ENCODE measurements at places on chromosomes 12 and 14.

DNA sequence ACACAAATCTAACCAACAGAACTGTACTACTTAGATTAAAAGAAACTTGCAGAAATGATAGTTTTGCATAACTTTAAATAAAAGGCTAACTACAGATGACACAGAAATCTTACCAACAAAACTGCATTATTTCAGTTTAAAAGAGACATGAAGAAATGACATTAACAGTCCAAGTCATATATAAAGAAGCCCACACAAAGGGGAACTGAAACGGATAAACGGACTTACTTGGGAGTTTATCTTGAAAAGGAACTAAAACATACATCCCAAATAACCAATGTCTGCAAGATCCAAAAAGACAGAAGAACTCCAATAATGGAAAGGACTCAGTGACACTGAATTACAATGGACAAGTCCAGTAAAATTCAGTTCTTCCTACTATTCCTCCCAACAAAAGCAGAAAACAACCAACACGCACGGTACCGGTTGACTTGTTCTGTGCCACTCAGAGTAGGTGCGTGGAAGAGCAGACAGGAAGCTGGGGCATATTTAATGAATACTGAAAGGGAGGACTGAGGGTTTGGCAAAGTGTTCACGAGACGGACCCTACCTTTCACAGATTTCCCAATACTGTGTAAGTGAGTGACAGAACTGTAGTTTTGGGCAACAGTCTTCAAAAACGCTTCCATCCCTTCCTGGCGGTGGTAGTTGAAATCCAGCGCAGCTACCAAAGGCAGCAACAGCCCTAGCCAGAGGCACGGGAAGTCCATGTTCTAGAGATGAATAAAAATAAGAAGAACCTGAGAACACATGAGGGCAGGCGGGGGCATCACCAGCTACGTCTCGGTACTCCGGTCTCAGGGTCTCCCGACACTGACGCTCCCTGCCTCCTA is 627 bp downstream of the CPM start:
- peak; percentile 4 for DNase-seq

DNA sequence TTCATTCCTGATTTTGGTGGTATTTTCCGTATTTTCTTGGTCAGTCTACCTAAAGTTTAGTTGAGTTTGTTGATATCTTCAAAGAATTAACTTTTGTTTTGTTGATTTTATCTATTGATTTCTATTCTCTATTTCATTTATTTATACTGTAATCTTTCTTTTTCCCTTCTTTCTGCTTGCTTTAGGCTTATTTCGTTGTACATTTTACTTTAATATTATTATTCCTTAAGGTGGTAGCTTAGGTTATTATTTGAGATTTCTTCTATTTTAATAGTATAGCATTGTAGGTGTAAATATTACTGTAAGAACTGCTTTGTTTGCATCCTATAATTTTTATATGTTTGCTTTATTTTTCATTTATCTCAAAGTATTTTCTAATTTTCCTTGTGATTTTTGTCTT is 21.4 kb upstream of the KLRF1 start:
- no peak for DNase-seq

- DNase-seq = no peak
These were observed 295.2 kb downstream of the SLC16A7 start for GRCh38 chr12:59890896-59891579.

DNA sequence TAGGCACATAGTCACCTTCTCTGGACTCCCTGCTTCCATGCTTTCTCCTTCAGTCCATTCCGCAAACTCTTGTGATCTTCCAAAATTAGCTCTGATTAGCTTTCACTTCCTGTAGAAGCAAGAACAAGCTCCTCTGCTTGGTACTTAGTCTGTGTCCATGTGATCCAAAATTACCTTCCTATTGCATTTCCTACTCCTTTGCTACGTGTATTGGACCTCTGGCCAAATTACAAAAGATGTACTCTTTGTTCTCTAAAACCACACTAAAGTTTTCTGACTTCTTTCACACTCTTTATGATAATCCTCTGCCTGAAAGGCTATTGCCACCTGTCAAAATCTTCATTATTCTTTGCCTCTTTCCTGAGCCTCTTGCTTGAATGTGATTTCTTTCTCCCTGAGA is 786 bp upstream of the TSFM start:
- DNase-seq = no peak

DNA sequence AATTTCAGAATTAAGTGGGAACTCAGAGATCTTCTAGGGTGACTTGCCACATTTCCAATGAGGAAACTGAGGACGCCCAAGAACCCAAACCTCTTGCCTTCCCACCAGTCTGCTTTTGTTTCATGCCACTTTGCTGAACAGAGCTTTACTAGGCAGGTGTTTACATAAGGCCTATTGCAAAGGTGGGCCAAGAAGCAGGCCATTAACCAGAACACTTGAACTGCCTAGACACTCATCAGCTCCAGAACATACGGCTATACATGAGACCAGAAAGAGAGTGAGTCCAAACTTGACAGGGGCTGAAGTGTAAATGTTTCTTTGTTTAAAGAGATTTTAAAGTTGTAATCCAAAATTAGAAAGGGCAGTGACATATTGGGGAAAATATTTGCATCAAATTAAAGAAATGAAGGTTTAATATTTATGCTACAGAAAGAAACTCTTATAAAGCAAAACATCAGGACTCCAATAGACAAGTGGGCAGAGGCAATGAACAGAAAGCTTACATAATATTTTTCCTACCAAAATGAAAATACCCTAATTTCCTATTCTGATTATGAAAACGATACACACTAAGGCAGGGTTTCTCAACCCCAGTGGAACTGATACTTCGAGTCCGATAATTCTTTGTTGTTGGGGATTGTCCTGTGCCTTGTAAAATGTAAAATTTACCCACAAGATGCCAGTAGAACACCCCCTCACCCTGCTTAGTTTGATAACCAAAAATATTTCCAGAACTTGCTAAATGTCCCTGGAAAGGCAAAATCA is 11.7 kb downstream of the BATF start:
- no peak for DNase-seq

DNA sequence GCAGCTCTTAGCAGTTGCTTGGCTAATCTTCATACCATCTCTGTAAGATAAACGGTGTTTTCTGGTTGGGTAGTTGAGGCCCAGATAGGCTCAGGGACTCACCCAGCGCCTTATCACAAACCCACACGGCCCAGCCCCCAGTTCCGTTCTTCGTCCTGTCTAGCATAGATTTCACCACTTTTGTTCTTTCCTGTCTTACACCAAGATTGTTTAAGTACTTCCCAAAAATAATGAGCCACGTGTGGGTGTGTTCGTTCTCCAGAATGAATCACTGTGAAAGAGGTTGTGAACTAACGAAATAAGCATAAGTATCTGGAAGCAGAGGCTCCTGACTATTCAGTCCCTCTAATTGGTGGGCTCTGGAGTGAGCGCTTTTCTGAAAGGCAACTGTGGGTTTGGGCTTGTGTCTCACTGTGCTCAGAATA is 21.4 kb downstream of the ACVR1B start:
- peak; percentile 35 for DNase-seq

GRCh38 chr14:57293866-57294837 is 25.4 kb downstream of the AP5M1 start:
- no peak for DNase-seq

GRCh38 chr12:28068467-28068866 is 95.9 kb upstream of the PTHLH start:
- DNase-seq = no peak

GRCh38 chr14:100671906-100672305 is 54.8 kb upstream of the DLK1 start:
- no peak for DNase-seq

DNA sequence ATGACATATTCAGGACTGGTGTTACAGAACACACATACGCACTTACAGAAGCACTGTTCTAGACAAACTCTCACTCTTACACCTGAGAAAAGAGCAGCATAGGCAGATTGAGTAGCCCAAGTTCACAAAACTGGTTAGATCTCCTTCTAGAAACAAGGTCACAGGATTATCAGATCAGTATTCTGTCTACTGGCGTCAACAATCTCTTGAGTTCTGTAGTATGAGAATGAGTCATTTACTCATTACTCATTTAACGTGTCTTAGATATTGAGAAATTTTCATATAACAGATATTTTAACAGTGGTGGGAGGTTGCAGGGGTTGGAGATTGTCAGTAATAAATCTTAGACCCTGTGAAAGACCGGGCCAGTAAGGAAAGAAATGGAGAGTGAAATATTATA is 2.8 kb upstream of the TSPAN8 start:
- no peak for DNase-seq

- no peak for DNase-seq
These were observed 216.5 kb upstream of the RTL1 start for GRCh38 chr14:101119830-101120571.

DNA sequence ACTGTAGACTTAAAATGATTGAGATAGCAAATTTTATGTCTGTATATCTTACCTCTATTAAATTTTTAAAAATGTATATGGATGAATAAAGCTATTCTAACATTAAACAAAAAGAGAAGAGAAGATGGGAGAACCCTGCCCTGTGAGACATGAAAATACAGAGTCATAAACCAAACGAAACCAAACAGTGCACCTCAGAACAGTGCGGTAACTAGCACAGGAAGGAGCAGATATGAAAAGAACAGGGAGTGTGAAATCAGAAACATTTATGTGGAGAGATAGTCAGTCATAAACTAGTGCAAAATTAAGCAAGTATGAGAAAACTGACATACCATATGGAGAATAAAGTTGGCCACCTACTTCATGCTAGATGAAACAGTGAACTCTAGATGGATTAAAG is 135.1 kb downstream of the ERC1 start:
- no peak for DNase-seq

DNA sequence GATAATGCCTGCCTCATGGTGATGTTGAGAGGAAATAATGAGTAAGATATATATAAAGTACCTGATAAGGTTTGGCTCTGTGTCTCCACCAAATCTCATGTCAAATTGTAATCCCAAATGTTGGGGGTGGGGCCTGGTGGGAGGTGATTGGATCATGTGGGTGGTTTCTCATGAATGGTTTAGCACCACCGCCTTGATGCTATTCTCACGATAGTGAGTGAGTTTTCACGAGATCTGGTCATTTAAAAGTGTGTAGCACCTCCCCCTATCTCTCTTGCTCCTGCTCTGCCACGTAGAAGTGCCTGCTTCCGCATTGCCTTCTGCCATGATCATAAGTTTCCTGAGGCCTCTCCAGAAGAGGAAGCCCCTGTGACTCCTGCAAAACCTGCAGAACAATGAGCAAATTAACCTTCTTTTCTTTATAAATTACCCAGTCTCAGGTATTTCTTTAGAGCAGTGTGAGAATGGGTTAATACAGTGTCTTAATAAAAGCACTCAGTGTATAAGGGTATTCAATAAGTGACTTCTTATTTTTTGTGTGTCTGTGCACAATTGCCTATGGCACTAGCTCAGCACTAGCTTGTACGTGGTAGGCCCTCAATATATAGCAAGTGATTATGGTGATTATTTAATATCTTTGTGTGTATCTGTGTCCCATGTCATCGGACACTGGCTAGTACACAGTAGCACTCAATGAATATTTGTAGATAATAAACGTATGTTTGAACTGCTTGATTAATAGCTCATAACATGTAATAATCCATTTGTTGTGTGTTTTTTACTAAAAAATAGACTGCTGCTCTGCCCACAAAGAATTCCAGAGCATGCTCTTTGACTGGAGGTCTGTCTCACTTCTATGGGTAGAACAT is 138.1 kb upstream of the LMNTD1 start:
- no peak for DNase-seq

- no peak for DNase-seq
These were observed 8.6 kb downstream of the FGD6 start for GRCh38 chr12:95208678-95209077.

- no peak for DNase-seq
These were observed at the start of gene RDH5 for GRCh38 chr12:55720071-55720564. Gene RDH5, plus strand, starts transcription at chr12:55720393. Its CDS starts 792 bp downstream, at chr12:55721185.

DNA sequence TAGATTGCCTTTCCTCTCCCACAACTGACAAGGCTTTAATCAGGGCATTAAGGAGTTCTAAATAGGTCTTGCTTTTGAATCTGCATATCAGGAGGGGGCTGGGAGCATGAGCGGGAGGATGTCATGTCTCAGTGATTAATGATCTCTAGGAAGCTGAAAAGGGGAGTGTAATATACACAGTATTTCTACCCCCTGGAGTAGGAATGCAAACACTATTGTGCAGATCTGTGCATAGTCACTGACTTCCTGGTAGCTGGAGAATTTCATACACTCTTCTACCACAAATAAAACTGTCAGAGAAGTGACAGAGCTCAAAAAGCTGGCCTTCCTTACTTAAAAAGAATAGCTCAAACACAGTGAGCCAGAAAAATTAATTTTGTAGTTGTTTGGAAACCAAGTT is 65.8 kb downstream of the RIC8B start:
- no peak for DNase-seq

- no peak for DNase-seq
These were observed 245.8 kb upstream of the RMST start for GRCh38 chr12:97216848-97217247.

GRCh38 chr14:64938972-64939816 is 3.4 kb downstream of the GPX2 start:
- DNase-seq = no peak

- DNase-seq = no peak
These were observed 70.5 kb upstream of the ANO4 start for GRCh38 chr12:100724071-100724470.

All from activated CD4-positive, alpha-beta T cell treated with anti-CD3 and anti-CD28 coated beads for 4 hours (primary cell).